ENCODE measurements at places on chromosomes 7 and 10. TPM values are rescaled to one million over a fixed set of nuclear protein-coding genes. Genes with fewer than 3 reads are reported as not detected.

- DNase-seq: no peak
Observed at GRCh38 chr7:121178869-121179497, 149.8 kb upstream of the WNT16 start.

GRCh38 chr7:155820246-155820645 is 8.0 kb upstream of the SHH start:
- no peak for DNase-seq

DNA sequence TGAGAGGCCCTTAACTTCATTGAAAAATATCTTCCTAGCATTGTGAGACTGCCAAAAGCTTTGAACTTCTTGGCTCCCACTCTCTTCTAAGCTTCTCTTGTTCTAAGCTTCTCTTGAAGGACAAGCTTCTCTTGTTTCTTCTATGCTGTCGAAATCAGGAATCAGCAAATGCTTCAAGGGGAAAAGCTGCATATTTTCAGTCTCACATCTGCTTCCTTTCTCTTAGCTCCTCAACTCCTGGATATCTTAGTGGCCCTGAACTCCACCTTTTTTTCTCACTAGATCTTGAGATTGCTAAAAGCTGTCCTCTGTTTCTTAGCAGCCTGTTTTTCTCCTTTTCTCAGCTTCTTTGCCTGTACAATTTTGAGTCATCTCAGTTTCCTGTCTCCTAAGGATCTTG is 73.0 kb downstream of the NEUROD6 start:
- no peak for DNase-seq

DNA sequence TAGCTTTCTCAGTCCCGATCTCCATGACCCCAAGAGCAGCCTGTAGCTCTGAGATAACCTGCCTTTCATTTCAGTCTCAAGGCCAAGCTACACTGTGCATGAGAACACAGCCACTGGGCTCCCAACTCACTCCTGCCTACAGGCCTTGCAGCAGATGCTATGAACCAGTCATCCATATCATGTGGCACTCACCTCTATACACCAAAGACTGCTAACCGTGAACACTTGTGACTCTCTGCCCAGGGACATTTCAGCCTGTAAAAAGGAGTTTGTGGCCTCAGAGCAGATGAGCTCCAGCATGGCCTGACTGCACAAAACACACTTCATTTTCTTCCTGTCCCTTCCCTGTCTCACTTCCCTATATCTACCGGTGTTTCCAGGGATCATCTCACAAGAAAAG is 56.9 kb upstream of the NPY start:
- no peak for DNase-seq

Gene LBX1
- total RNA-seq: not detected

DNA sequence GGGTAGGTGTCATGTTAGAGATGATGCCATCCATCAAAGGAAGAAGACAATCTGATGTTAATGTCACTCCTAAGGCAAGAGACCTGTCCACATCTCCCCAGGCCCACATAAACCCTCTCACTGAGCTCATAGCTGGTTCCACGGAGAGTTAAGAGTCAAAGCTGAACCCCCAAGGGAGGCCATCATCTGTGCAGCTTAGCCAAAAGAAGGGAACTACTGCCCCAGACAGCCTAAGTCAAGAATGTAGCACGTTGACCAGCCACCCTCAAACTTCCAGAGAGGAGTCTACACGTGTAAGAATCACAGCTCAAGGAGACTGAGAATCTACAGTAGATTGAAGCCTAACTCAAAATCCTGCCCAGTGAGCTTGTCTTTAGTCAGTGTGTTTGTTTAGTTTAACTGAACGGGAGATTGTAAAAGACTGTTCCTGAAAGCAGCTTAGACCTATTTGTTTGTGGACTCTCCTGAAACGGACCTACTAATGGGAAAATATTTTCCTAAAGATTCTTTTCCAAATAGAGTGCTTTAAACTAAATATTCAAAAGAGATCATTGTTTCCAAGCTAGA is 192.7 kb upstream of the NFE2L3 start:
- DNase-seq: no peak

GRCh38 chr7:70036695-70037094 is 438.4 kb downstream of the AUTS2 start:
- no peak for DNase-seq

Gene SYPL1
- 94.3 TPM for total RNA-seq

DNA sequence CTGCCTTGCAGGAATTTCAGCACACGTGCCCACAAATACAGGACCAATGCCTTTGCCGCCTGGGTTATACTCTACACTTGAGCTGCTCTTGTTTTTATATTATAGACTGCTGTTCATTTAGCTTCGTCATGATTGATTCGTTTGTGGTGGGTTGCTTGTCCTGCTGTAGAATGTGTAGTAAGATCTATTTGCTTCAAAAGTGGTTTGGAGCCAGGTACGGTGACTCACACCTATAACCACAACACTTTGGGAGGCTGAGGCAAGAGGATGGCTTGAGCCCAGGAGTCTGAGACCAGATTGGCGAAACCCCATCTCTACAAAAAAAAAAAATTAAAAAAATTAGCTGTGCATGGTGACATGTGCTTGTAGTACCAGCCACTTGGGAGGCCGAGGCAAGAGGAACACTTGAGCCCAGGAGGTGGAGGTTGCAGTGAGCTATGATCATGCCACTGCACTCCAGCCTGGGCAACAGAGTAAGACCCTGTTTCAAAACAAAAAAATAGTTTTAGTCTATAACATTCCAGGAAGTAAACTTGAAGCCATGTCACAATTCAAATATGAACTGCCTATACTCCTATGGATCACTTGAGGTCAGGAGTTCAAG is 9.0 kb upstream of the RHBDD2 start:
- no peak for DNase-seq

GRCh38 chr7:30852744-30853288 is 58.8 kb upstream of the AQP1 start:
- no peak for DNase-seq

DNA sequence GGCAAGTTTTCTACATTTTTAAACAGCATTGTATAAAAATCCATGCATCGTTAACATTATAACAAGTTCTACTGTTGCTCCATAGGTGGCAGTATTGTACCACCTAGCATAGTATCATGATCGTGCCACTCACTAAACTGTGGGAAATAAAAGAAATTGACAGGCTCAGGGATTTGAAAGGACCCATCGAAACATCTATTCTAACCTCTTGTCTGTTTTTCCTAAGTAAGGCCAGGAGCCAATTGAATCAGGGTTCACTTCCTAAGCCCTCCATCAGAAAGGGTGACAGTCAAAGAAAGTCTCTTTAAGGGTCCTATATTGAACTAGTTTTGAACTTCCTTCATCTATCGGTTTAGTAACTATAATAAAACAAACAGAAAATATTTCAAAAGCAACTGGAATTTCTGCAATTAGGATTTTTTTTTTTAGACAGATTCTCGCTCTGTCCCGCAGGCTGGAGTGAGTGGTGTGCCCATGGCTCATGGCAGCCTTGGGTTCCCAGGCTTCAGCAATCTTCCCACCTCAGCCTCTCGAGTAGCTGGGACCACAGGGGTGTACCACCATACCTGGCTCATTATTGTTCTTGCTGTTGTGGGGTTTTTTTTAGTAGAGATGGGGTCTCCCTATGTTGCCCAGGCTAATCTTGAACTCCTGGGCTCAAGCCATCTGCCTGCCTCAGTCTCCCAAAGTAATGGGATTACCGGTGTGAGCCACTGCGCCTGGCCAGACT is 9.4 kb downstream of the HACD1 start:
- DNase-seq: no peak

- DNase-seq: no peak
Observed at GRCh38 chr10:4081685-4082111, 296.7 kb upstream of the KLF6 start.

Gene MSMB
- not detected for total RNA-seq

DNA sequence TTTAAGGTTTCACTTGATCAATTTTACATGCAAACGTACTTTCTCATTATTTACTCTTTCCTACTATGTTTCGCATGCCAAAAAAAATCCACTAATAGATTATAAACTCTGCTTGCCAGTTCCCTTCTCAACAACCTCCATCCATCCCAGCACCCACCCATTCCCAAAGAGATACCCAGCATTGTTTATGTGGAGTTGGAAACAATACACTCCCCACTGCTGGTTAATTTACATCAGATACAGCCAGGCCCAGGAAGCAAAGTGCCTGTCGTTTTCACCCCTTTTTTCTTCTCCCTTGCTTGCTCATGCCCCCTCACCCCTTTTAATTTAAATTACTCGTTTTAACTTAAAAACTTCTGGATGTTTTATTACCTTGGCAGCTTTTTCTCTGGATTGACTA is 59.9 kb downstream of the HIBADH start:
- DNase-seq: no peak

GRCh38 chr7:156680281-156680680 is 39.7 kb downstream of the RNF32 start:
- DNase-seq: no peak

DNA sequence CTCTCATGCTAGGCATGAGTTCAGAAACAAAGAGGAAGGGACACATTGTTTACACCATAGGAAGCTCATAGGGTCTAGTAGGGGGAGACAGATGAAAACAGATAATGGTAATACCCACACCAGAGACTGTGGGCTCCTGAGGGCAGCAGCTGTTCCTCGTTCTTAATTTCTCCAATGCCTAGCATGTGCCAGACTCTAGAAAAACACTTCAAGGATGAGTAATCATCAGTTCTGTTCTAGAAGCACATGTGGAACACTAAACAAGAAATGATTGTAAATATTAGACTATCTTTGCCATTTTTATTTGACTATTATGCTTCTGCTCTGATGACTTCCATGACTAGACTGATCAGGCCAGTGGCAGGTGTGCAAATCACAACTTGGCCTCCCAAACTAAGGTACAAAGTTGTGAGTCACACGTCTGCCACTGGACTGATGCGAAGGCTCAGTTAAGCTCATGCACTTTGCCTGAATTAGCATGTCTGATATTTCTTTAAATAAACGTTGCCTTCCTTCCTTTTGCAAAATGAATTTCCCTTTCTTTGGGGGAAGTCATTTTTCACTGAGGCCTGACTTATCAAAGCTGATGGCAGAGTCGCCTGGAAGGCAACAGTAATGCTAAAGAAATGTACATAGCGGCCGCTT is 89.2 kb upstream of the FGL2 start:
- DNase-seq: peak; percentile 12

Gene PON3
- 2.0 TPM for total RNA-seq

Gene CALML3
- 4.7 TPM for total RNA-seq

DNA sequence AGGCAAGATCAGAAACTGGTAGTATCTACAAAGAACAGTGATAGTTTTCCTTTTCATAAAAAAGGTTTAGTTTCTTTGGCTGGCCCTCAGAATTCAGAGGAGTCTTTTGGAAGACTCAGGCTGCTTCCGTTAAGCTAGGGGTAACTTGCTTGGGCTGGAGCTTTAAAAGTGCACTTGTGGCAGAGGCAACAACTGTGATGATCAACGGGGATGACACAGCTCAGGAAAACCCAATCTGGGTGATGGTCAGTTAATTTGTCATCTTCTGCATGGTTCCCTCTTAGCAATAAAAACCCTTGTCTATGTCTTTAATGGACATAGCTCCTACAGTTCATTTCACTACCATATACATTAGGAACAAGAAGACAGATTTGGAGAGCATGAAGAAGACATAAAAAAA is 46.7 kb downstream of the SGMS1 start:
- DNase-seq: no peak

GRCh38 chr10:92897916-92898315 is 49.6 kb downstream of the EXOC6 start:
- DNase-seq: no peak

DNA sequence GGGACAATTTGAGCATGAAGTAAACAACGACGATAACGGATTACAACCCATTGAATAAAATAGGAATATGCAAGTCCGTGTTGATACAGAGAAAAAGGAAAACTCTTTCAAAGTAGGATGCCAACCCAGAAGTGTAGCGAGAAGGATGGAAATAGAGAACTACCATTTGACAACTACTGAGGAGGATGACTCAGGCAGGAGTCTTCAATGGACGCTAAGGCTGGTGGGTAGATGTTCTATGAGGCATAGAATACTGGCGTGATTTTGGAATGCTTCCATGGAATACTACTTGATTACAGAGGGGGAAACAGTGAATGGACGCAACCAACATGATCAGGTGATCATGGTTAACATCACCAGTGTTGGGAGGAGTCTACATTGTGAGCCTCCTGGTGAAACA is 828 bp upstream of the CFAP70 start:
- no peak for DNase-seq

GRCh38 chr10:58757352-58758065 is 244.8 kb downstream of the BICC1 start:
- DNase-seq: no peak

- DNase-seq: no peak
Observed at GRCh38 chr7:45391618-45392451, 182.3 kb upstream of the ADCY1 start.

GRCh38 chr7:94904982-94905381 is 2.4 kb upstream of the PPP1R9A start:
- no peak for DNase-seq

Gene PLPP4
- 0.31 TPM for total RNA-seq

DNA sequence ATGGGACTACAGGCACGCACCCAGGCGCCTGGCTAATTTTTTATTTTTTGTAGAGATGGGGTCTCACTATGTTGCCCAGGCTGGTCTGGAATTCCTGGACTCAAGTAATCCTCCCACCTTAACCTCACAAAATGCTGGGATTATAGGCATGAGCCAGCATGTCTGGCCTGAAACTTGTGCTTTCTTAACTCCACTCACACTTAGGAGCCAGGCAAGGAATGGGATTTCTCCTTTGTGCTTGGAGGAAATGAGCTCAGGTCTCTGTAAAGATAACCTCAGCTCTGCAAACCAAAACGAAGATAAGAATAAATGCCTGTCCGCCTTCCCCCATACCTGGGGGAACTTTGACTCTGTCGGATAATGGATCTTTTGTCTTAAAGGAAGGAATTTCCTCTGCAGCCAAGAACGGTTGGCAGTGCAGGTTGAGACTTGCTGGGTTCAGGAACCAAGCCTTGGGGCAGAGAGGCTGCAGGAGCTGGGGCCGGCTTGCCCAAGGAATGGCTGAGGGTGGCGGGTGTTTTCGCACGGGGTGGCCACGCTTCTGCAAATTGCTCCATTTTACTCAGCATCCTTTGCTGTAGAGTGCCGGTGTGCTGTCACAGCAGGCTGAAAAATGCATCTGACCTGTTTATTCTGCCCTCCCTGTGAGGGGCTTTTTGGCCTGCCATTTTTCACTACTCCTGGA is 174.2 kb downstream of the KIAA1217 start:
- peak; percentile 91 for DNase-seq

GRCh38 chr7:11623093-11623678 is 208.8 kb downstream of the THSD7A start:
- DNase-seq: peak; percentile 29

- no peak for DNase-seq
Observed at GRCh38 chr10:131079314-131079713, 232.2 kb downstream of the TCERG1L start.

Gene NEUROG3
- not detected for total RNA-seq

GRCh38 chr7:151820491-151821105 is 56.3 kb downstream of the PRKAG2 start:
- no peak for DNase-seq

GRCh38 chr7:137395420-137395819 is 51.9 kb upstream of the PTN start:
- no peak for DNase-seq
